NCI-H1417 (cell line): ENCODE measurements at places on chromosomes 11 and 22.
A peak's percentile ranks its signal among the peaks of the same experiment; 100 is the strongest.

- peak; percentile 27 for DNase-seq
These were observed 22.4 kb upstream of the RDX start for GRCh38 chr11:110318638-110319404.

DNA sequence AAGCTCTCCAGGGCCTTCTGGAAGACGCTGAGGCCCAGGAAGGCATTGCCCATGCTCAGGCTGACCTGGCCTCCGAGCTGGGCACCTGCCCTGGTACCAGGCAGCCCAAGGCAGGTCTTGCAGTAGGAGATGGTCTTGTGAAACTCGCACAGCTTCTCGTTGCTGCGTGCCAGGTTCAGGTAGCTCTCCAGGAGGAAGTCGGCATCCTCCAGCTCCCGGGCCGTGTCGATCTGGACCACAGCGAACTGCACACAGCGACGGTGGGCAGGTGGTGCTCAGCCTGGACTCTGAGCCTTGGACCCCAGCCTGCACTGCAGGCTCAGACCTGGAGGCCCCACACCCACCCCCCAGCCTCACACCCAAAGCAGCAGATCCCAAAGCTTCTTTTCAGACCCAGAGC lies 1.0 kb downstream of the RAPSN start:
- DNase-seq = no peak

- no peak for DNase-seq
These were observed 89.1 kb upstream of the NNMT start for GRCh38 chr11:114207096-114207495.

- no peak for DNase-seq
These were observed 452.9 kb downstream of the TMEM135 start for GRCh38 chr11:87490671-87491070.

DNA sequence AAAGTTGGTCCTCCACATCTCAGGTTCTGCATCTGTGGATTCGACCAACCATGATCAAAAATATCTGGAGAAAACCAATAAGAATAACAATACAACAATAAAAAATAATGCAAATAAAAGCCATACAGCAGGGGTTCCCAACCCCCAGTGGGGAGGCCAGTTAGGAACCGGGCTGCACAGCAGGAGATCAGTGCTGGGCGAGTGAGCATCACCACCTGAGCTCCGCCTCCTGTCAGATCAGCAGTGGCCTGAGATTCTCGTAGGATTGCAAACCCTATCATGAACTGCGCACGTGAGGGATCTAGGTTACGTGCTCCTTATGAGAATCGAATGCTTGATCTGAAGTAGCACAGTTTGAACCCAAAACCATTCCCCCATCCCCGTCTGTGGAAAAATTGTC lies 25.4 kb upstream of the MYO18B start:
- no peak for DNase-seq

- DNase-seq = no peak
These were observed 14.2 kb downstream of the ATM start for GRCh38 chr11:108237058-108237481.

- DNase-seq = no peak
These were observed 32.6 kb upstream of the SLC6A5 start for GRCh38 chr11:20566591-20567434.

- peak; percentile 84 for DNase-seq
These were observed 198.8 kb upstream of the SEZ6L start for GRCh38 chr22:25970374-25970911.

- no peak for DNase-seq
These were observed 33.7 kb downstream of the RNF121 start for GRCh38 chr11:71962428-71963038.

GRCh38 chr11:61959114-61959513 lies 8.3 kb downstream of the FTH1 start:
- no peak for DNase-seq

GRCh38 chr11:110773442-110773841 lies 61.2 kb upstream of the ARHGAP20 start:
- DNase-seq = no peak
